Stimulated activated CD8-positive, alpha-beta memory T cell treated with anti-CD3 and anti-CD28 coated beads, Interleukin-4, amount 100 ng/mL, for 4 hours (primary cell): ENCODE measurements at places on chromosomes 7 and 10.

GRCh38 chr10:116000151-116000842 is 272.7 kb downstream of the GFRA1 start:
- DNase-seq: no peak

DNA sequence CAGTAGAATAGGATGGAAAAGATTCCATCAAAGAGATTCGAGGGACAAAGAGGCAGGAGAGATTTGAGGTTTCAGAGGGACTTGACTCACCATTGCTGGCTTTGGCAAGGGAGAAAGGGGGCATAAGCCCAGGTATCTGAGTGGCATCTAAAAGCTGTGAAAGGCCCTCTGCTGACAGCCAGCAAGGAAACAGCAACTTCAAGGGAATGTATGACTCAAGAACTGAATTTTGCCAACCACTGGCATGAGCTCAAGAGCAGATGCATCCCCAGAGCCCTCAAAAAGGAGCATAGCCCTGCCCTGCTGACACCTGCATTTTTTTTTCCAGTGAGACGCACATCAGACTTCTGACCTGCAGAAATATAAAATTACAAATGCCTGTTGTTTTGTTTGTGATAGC is 19.6 kb upstream of the ADAM12 start:
- DNase-seq: no peak

DNA sequence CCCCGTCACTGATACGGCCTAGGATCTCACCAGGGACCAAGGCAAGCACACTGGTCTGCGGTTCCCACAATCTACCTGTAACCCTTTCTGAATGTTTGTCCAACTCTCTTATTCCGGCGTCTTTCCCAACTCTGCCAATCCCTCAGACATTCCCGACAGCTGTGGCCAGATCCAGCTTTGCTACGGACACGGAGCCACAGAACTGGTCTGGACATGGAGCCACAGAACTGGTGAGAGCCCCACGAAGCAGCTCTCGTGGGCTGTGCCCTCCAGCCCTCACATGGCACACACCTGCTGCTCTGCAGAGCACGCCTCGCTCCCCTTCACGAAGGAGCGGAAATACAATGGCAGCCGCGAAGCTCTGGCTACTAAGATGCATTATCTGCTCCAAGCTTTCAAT is 376.8 kb downstream of the DNAJB6 start:
- DNase-seq: no peak

DNA sequence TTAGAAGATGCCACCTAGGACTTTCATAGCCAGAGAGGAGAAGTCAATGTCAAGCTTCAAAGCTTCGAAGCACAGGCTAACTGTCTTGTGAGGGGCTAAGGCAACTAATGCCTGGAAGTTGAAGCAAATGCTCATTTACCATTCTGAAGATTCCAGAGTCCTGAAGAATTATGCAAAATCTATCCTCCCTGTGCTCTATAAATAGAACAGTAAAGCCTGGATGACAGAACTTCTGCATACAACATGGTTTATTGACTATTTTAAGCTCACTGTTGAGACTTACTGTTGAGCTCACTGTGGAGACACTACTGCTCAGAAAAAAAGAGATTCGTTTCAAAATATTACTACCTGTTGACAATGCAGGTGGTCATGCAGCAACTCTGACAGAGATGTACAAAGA is 28.6 kb downstream of the TNS3 start:
- no peak for DNase-seq
